ENCODE measurements at places on chromosomes 4 and X. TPM values are rescaled to one million over a fixed set of nuclear protein-coding genes. Genes with fewer than 3 reads are reported as not detected.

Gene SRPX2
- total RNA-seq, result not detected

Gene SORBS2
- total RNA-seq, result not detected

Gene ZNF157
- total RNA-seq, result 2.6 TPM

Gene GALNTL6
- total RNA-seq, result not detected

Gene STATH
- total RNA-seq, result not detected

Gene DCAF4L1
- 0.21 TPM for total RNA-seq

Gene JCHAIN
- total RNA-seq, result not detected

Gene ARR3
- total RNA-seq, result not detected

Gene CHRDL1
- total RNA-seq, result not detected

Gene SLC4A4
- total RNA-seq, result 0.12 TPM

Gene BTK
- total RNA-seq, result 0.19 TPM

Gene TLR2
- 1.1 TPM for total RNA-seq

Gene XKRX
- 0.77 TPM for total RNA-seq

Gene SMIM10
- 1.5 TPM for total RNA-seq

Gene GC
- not detected for total RNA-seq

Gene PRPS1
- total RNA-seq, result 107 TPM

Gene NHSL2
- 0.19 TPM for total RNA-seq

Gene FAT1
- total RNA-seq, result not detected

Gene PIM2
- 357 TPM for total RNA-seq

Gene SEC24B
- 23.5 TPM for total RNA-seq

Gene FGF5
- total RNA-seq, result not detected
